Spleen (tissue), 13 donors: ENCODE measurements at places on chromosomes 3 and 15. TPM values are rescaled to one million over a fixed set of nuclear protein-coding genes. Genes with fewer than 3 reads are reported as not detected.

- no peak for DNase-seq
These were observed 4.5 kb upstream of the MYRIP start for GRCh38 chr3:39804951-39805350.

GRCh38 chr15:60620708-60621107 is 141.8 kb upstream of the ICE2 start:
- DNase-seq: no peak

DNA sequence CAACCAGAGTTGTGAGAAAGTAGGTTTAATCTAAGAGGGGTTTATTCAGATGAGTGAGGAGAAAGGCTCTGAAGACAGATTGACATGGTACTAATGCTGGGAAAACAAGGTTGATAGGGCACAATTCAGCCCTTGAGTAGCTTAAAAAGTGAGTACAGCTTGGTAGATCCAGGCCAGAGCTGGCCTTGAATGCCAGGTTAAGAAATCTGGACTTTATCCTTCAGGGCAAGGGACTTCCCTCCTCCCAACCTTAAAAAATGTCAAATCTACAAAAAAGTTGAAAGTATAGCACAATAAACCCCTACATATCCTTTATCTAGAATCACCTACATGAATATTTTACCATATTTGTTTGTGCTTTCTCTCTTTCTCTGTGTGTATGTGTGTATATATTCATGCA is 7.9 kb downstream of the TM4SF18 start:
- DNase-seq: no peak

GRAMD2A gene
- not detected for total RNA-seq

VEPH1 gene
- 11.5 TPM for total RNA-seq

GRCh38 chr3:128623762-128624176 is 26.8 kb downstream of the RPN1 start:
- DNase-seq: no peak

C3orf62 gene
- total RNA-seq: 8.9 TPM

ZSCAN2 gene
- total RNA-seq: 9.8 TPM

HYAL3 gene
- 2.7 TPM for total RNA-seq

DNA sequence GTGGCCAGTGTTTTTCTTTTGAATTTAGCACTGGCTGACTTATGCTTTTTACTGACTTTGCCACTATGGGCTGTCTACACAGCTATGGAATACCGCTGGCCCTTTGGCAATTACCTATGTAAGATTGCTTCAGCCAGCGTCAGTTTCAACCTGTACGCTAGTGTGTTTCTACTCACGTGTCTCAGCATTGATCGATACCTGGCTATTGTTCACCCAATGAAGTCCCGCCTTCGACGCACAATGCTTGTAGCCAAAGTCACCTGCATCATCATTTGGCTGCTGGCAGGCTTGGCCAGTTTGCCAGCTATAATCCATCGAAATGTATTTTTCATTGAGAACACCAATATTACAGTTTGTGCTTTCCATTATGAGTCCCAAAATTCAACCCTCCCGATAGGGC is 43.5 kb downstream of the AGTR1 start:
- DNase-seq: no peak

DNA sequence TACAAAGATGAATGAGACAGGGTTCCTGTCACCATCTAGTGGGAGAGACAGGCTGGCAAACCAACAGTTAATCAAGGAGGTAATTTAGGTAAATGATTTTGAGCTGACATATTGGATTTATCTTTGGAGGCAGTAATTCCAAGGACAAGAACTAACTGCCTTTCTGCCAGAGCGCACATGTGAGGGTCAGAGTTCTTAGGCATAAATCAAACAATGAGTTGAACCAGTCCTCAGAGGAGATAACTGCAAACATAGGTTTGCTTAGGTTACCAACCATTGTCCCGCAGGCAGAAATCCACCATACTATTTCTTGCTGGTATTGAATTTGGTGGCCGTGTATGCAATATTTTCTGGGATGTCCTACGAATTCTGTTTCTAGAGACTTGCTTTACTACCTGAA is 14.2 kb upstream of the PPP1R2 start:
- no peak for DNase-seq

DNA sequence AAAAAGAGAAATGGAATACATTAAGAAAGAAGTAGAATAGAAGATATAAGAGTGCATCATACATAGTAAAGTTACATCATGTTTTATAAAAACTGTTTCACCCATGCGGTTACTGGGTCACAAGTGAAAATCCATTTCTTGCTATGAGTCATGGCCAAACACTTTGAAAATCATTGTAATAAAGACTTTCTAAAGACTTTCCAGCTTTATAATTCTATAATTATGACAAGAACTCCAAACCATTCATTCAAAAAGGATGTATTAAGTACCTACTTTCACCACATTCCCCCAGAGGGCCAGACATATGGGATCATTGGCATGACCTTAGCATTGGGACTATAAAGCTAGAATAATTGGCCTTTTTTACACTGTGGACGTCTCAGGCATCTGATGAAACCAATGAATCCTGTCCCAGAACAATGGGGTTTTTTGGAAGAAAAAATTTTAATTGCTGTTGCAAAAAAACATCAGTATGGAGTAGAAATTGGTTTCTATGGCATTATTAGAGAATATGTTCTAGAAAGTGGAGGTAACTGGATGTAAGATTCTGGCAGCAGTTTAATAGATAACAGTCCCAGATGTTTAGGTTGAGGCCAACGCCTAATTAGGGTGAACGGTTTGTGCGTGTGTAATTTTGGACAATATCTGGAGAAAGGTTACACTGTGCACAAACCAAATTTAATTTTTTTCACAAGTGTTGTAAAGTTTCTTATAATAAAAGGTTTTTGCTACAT is 3.3 kb upstream of the SKIC8 start:
- DNase-seq: no peak

DNA sequence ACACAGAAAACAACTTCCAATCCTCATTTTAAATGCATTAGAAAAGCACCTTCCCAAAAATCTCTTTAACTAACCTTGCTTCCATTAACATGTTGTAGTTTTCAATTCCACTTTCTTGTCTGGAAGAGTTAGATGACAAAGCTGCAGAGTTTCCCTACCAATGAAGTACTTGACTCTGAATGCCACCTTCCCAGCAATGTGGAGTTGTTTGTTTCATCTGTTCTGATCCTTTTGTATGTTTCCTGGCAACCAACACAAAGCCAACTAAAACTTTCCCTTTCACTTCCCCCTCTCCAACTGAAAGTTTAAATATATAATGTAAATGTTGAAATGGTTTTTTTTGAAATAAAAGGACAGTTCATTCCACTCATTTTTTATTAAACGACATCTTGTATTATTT is at the start of gene WDR49:
WDR49 (minus strand) TSS at position 183 of the 400 bp plus-strand sequence. CDS start 517 bp downstream, outside the sequence.
- no peak for DNase-seq

GRCh38 chr3:139182143-139182542 is 137.5 kb upstream of the PRR23C start:
- no peak for DNase-seq

- DNase-seq: no peak
These were observed 41.7 kb downstream of the UBE3A start for GRCh38 chr15:25397100-25397499.

DNA sequence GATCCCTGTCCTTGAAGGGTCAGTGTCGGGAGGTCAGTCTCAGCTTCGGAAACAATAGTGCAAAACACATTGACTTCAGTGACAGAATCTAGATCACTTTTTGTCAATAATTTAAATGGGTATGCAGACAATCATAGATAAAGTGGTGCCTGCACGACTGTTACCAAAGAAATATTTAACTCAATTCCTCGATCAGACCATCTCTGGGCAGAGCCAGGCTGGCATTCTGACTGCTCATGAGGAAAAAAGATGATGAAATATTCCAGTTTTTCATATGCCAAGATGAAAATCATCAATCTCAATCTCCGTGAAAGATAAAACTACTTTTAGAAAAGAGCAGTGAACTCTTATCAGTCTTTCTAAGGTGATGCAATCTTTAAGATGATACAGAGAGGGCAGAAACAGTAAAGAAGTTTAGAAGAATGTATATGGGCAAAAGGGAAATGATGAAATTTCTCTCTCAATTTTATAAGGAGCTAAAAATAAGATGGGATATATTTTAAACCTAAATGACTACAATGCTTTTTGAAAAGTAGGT is 169.9 kb downstream of the WDR72 start:
- DNase-seq: no peak

DNA sequence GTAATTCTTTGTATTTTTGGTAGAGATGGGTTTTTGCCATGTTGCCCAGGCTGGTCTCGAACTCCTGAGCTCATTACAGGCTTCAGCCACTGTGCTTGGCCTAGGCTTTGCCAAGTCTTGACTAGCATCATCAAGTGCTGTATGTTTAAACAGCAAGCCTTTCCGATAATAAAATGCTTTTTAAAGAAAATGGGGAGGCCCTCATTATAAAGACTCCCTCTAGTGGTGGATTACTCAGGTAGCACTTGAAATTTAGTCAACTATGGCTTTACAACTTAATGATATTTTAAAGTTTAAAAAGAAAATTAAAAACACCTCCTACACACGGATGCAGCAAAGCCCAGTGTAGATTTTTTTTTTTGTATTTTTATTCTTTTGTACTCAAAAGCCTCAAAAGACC is 213.6 kb downstream of the GAP43 start:
- DNase-seq: no peak

DNA sequence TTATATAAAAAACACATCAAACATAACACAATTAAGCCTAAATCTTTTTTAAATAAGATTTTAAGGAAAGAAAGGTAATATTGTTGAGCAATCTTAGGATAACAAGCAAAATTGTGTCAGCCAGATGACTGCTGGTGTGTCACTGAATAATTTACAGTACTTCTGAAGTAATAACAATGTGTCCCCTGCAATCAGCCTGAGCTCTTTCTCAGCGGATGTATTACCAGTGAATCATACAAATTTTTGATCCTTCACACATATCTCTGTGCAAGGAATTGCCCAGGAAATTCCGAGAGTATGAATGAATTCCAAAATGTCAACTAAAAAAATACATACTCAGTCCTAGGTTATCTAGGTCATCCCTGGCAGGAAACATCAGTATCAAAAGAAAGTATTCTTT is 76.6 kb upstream of the PTX3 start:
- no peak for DNase-seq

DNA sequence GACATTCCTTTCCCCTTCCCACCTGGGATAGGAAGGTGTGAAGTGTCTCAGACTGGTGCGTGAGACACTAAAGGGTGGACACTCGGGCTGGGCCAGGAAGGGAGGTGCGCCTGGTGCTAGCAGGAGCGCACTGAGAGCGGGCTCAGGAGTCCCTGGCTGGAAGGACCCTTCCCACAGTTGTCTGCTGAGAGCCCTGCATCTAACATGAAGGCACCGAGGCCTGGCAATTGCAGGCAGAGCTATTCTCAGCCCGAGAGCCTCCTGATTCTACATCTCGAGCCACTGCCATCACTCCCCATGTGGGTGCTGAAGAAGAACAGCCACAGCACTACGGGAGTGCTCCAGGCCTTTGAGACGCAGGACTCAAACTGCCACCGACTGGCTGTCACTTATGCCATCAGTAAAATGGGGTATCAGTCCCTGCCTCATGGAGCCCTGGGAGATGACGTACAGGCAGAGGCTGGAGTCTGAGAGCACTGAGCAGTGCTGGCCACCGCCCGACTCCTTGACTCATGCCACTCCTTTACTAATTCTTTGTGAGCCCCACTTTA is 159.4 kb downstream of the KLF13 start:
- DNase-seq: no peak

DNA sequence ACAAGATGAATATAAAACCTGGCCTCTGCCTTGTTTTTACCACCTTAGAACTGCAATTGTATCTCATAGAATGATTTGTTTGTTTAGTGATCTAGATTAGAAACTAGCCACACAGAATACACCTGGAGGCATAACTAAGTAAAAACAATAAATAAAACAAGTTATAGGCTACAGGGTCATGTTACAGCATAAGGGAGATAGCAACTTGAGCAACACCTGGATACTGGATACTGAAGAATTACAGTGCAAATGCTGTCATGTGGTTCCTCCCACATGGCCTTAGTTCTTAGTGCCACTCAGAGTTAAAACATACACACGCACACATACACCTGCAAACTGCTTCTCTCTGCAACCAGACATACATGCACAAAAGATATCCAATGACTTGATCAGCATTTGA is 563.4 kb upstream of the DPPA4 start:
- DNase-seq: no peak

- DNase-seq: no peak
These were observed 20.5 kb downstream of the PFKFB4 start for GRCh38 chr3:48536116-48536515.

DNA sequence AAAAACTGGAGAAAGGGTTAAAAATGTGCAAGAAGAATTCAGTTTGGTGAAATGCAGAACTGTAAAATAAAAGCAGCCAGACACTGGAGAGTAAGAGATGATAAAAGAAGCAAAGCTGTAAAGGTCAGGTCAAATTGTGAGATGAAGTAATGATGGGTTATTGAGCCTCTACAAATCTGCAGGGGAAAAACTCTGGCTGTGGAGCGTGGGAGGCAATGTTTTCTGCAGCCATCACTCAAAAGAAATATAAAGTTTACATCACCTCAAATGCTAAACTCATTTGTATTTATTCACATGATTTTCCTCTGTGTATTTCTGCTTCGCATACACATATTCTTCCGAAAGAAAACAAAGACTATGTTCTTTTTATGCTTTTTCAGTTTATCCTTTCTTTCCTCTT is 158.8 kb upstream of the GPR149 start:
- DNase-seq: no peak

DNA sequence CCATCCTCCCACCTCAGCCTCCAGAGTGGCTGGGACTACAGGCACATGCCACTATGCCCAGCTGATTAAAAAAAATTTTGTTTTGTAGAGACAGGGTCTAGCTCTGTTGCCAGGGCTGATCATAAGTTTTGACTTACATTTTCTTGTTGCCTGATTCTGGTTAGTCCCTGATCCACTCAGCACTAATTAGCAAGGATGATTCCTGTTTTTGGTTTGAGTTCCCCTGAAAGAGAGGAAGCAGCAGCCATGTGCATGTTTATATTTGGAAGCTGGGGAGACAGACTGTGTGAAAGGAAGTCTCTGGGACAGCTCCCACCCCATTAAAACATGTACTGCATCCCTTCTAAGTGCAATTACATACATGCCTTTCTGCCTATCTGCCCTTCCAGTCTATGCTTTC is 3.6 kb upstream of the NCK1 start:
- no peak for DNase-seq

CCR8 gene
- total RNA-seq: not detected

EIF4A2 gene
- 344 TPM for total RNA-seq

DNA sequence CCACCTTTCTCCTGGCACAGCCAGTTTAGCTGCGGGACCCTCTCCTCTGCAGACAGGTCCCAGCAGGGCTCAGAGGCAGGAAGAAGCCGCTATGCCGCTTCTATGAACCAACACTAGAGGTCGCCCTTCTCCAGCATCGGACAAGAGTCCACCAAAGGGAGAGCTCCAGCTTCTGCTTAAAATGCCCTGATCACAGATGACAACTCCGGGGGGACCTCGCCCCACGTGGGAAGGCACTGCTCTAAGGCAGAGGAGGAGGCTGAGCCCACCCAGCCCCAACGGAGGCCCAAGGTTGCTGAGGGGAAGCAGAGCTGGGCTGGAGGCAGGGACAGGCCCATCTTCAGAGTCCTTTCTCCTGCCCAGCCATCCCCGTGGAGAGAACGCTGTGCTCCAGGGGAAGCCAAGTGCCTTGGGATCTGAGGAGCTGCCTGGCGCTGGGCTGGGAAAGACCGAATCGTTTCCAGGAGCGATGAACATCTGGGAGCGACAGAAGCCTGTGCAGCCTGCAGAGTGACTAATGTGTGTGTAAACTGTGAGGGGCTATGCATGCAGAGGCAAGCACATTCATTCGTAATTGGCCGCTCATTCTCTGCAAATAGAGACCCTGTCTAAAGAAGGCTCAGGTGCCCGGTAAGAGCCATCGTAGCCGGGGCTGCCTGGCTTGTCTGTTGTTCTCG is 43.5 kb upstream of the BDH1 start:
- peak; percentile 88 for DNase-seq

MNS1 gene
- 0.98 TPM for total RNA-seq
